ENCODE measurements at places on chromosomes 3 and 15.

GRCh38 chr3:194686816-194687637, 1.3 kb downstream of the FAM43A start:
- peaks cover 30% of the 10 kb centered on the region for H3K27me3 ChIP-seq
- peaks cover 57% of the 10 kb centered on the region for H3K4me1 ChIP-seq
- peak; percentile 44 for DNase-seq
- peak overlapping the region; percentile 78 for H3K4me3 ChIP-seq

GRCh38 chr3:162130582-162130981, 634.0 kb downstream of the OTOL1 start:
- H3K27me3 ChIP-seq: no peaks in the 10 kb centered on the region
- no peaks in the 10 kb centered on the region for H3K36me3 ChIP-seq
- H3K4me1 ChIP-seq: peaks cover 5% of the 10 kb centered on the region
- no peak overlapping the region for H3K27ac ChIP-seq
- H3K4me3 ChIP-seq: no peak overlapping the region
- no peak for DNase-seq

DNA sequence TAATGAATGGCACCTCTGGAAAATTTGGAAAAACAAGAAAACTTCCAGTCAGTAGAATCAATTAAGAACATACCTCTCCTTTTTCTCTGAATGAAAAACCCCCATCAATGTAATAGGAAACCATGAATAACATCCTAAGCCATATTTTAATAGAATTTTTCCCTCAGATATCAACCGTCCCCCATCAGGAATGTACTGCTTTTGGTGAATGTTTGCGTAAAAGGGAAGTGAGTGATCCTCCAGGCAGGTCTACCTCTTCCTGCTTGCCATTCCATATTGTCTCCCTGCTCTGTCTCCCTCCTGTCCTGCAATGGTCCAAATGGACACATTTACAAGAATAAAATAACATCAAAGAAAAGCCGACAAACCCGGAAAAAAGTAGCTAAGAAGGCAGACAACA, 30.8 kb downstream of the LAMP3 start:
- no peaks in the 10 kb centered on the region for H3K4me1 ChIP-seq
- no peak overlapping the region for H3K27ac ChIP-seq
- peaks cover 29% of the 10 kb centered on the region for H3K36me3 ChIP-seq
- no peaks in the 10 kb centered on the region for H3K27me3 ChIP-seq
- no peak overlapping the region for H3K4me3 ChIP-seq
- no peak for DNase-seq

- H3K36me3 ChIP-seq: peaks cover 18% of the 10 kb centered on the region
- no peak for DNase-seq
- H3K4me3 ChIP-seq: peak overlapping the region; percentile 10
- H3K27me3 ChIP-seq: no peaks in the 10 kb centered on the region
These were observed 34.8 kb downstream of the B3GALNT1 start for GRCh38 chr3:161070252-161070930.

DNA sequence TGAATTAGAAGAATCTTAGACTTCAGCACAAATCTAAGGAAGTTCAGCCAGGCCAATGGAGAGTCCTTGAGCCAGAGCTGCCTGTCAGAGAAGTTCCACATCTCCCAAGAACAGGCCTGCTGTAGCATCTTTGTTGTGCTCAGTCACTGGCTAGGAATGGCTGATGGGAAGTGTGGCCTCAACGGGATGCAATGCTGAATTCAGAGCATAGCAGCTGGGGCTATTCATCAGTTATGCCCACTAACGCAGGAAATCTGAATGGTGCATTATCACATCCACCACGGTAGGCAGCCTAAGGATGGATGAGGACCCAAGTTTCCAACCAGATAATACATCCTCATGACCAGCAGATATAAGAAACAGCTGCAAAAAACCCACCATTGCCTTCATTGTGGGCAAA, 3.2 kb upstream of the EIF1B start:
- no peak overlapping the region for H3K4me3 ChIP-seq
- H3K36me3 ChIP-seq: peaks cover 9% of the 10 kb centered on the region
- H3K4me1 ChIP-seq: peaks cover 9% of the 10 kb centered on the region
- DNase-seq: no peak
- H3K27ac ChIP-seq: no peak overlapping the region
- no peaks in the 10 kb centered on the region for H3K27me3 ChIP-seq

- no peaks in the 10 kb centered on the region for H3K36me3 ChIP-seq
- no peak for DNase-seq
These were observed 196.1 kb downstream of the RYR3 start for GRCh38 chr15:33506781-33507296.

DNA sequence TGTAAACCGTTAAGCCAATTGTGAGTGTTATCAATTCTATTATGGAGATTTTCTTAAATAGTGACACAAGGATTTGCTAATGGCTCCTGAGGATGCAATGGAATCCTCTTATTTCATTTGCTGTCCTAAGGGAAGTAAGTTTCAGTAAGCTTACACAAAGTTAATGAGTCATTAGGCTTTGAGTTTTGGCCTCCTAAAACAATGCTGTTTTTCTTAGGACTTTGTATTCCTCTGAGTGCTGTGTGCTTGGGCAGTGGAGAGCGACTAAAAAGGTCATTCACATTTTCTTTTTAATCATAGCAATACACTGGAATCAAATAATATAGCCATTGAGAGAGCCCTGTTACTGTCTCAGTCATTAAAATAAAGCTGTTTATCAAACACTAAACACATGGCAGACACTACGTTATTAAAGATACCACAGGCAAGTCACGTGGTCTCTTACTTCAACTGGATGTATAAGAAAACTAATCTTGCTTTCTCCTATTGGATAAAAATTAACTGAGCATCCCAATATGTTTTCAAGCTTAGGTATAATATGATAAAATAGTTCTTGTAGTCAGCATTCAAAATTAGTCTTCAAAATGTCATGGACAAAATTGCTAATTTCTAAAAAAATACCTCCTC, 290.8 kb downstream of the NLGN1 start:
- H3K27me3 ChIP-seq: no peaks in the 10 kb centered on the region
- no peaks in the 10 kb centered on the region for H3K4me1 ChIP-seq
- DNase-seq: no peak
- H3K4me3 ChIP-seq: no peak overlapping the region
- no peaks in the 10 kb centered on the region for H3K36me3 ChIP-seq

- H3K4me3 ChIP-seq: no peak overlapping the region
- no peaks in the 10 kb centered on the region for H3K36me3 ChIP-seq
- H3K4me1 ChIP-seq: no peaks in the 10 kb centered on the region
- DNase-seq: no peak
These were observed 1020.3 kb downstream of the NAALADL2 start for GRCh38 chr3:175879417-175879816.

DNA sequence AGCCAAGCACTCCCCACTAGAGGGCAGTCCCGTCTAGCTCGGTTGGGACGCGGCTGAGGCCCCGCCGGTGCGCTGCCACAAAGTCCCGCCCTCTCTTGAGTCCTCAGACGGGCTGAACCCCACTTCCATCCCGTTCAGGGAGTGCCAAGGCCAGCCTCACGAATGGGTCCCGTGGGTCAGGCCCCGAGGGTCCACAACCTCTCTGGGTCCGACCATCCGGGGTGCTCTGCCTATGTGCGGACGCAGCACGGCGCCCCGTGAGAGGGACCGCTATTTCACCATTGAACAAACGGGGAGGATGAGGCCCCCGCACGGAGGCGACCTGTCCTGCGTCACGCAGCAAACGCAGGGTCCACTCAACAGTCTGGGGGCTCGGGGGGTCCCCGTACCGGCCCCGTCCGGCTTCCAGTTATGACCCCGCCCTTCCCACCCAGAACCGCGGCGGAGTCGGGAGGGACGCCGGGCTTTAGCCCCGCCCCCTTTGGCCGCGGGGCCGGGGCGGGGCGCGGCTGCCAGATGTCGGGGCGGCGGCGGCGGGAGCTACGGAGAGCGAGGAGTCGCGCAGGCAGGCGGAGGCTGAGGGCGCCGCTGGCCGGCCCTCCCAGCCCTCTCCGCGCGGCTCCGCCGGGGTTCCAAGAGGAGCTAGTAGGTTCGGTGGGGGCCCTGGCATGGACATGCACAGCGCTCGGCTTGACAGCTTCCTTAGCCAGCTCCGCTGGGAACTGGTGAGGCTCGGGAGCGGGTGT, at the start of gene INKA1:
INKA1 (plus strand) TSS at position 543 of the 746 bp plus-strand sequence; CDS start at position 675, 132 bp downstream.
- DNase-seq: peak; percentile 89
- peak within 1 kb of the TSS; percentile 79 for H3K27ac ChIP-seq
- H3K27me3 ChIP-seq: peaks cover 21% of the 10 kb centered on the region
- peaks cover 42% of the 10 kb centered on the region for H3K4me1 ChIP-seq
- no peaks in the 10 kb centered on the region for H3K36me3 ChIP-seq

DNA sequence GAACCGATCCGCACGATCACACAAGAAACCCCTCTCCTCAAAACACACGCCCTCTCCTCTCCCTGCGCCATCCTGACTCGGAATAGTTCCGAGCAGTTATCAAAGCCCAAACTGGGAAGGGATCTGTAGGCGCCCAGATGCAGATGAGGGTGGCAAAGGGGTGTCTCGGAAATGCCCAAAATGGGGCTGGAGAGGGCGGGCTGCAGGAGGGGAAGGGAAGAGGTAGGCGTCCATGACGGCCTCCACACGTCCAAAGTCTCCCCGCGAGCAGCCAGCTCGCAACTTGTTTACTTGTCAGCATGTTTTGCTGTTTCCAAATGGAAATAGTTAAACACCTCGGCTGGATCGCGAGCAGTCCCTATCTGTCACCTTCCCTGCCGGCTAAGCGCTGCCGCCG, 1.5 kb downstream of the NTRK3 start:
- no peak for DNase-seq
- H3K27ac ChIP-seq: no peak overlapping the region
- no peaks in the 10 kb centered on the region for H3K36me3 ChIP-seq
- H3K4me1 ChIP-seq: peaks cover 19% of the 10 kb centered on the region

GRCh38 chr3:107798381-107798780, 275.6 kb downstream of the BBX start:
- H3K36me3 ChIP-seq: peaks cover 15% of the 10 kb centered on the region
- H3K4me3 ChIP-seq: no peak overlapping the region
- H3K4me1 ChIP-seq: peaks cover 9% of the 10 kb centered on the region
- DNase-seq: no peak
- H3K27ac ChIP-seq: no peak overlapping the region

GRCh38 chr15:47394286-47394809, 323.0 kb upstream of the SEMA6D start:
- no peaks in the 10 kb centered on the region for H3K36me3 ChIP-seq
- DNase-seq: no peak
- no peak overlapping the region for H3K4me3 ChIP-seq
- H3K4me1 ChIP-seq: no peaks in the 10 kb centered on the region

GRCh38 chr3:17579289-17580031, 163.0 kb downstream of the TBC1D5 start:
- no peak for DNase-seq
- no peaks in the 10 kb centered on the region for H3K27me3 ChIP-seq
- H3K4me1 ChIP-seq: peaks cover 3% of the 10 kb centered on the region
- peaks cover 2% of the 10 kb centered on the region for H3K36me3 ChIP-seq
